ENCODE measurements at places on chromosomes 12 and 14. TPM values are rescaled to one million over a fixed set of nuclear protein-coding genes. Genes with fewer than 3 reads are reported as not detected.

GRCh38 chr12:67437011-67437410 is 167.9 kb downstream of the CAND1 start:
- no peak for DNase-seq

DNA sequence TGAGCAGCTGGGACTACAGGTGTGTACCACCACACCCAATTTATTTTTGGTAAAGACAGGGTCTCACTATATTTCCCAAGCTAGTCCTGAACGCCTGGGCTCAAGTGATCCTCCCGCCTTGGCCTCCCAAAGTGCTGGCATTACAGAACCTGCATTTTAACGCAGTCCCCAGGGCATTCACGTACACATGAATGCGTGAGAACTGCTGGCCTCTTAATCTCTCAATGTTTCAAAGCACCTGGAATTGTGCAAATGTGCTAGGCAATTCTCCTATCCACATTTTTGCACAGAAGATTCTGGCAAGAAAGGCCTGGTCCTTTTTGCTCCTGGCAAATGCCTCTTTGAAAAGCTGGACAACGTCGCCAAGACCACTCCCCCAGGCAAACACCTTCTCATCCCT is 35.2 kb downstream of the TESC start:
- DNase-seq, result no peak

DNA sequence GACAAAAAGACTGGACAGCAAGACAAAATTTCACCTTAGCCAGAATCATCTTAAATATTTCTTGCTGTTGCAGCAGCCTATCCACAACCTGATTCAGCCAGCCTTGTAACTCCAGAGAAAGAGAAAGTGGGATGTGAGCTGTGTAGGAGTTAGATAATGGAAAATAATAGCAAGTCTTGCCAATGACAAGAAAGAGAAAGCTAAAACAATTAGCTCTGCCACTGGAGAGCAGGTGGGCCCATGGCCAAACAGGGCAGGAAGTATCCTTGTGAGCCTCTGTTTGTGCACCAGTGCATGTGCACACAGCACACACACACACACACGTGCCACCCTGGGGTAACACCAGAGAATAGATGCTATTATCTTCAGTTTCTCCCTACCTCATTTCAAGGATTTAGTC is 106.0 kb upstream of the CCDC196 start:
- no peak for DNase-seq

DNA sequence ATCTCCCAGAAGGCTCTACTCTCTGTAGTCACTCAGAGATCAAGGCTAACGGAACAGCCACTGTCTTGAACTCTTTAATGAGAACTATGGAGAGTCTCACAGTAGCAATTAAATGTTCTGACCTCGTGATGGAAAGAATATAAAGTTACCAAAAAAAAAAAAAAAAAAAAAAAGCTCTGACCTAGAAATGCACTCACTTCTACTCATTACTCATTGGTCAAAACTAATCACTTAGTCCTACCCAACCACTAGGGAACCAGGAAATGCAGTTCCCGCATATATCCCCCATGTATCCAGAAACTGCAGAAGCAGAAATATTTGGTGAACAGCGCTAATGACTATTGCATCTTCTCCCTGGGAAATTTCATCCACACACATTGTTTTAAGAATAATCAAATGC is 29.5 kb upstream of the C12orf76 start:
- DNase-seq, result no peak

- no peak for DNase-seq
These were observed 17.5 kb upstream of the KRT80 start for GRCh38 chr12:52209321-52209720.

- DNase-seq, result no peak
These were observed 35.2 kb upstream of the RIC8B start for GRCh38 chr12:106739318-106739717.

GRCh38 chr12:6550294-6551062 is 5.4 kb downstream of the IFFO1 start:
- DNase-seq, result peak; percentile 47

- DNase-seq, result no peak
These were observed 575.0 kb downstream of the PRKD1 start for GRCh38 chr14:29352706-29353080.

GRCh38 chr12:58463051-58463450 is 457.3 kb downstream of the LRIG3 start:
- no peak for DNase-seq

GRCh38 chr14:89365061-89365801 is 51.8 kb downstream of the FOXN3 start:
- no peak for DNase-seq

- no peak for DNase-seq
These were observed 54.5 kb upstream of the MMP17 start for GRCh38 chr12:131773582-131774221.

GRCh38 chr12:40907115-40907527 is 214.9 kb downstream of the CNTN1 start:
- DNase-seq, result no peak

DNA sequence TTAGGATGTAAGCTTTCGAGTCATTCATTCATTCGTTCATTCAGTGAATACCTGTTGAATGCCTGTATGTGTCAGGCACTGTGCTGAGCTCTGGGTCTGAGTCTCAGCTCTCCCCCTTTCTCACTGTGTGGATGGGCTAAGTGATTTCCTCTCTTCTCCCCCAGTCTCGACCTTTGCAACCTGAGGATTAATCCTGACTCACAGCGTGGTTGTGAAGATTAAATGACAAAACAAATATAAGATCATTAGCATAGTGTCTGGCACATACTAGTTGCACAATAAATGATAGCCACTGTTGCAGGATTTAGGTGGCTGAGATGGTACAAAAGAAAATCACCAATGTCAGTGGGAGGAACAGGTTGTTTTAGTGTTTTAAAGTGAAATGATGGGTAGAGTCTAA is 136.7 kb downstream of the GPR135 start:
- DNase-seq, result no peak

- no peak for DNase-seq
These were observed 520 bp downstream of the CSRP2 start for GRCh38 chr12:76878099-76878898.

DNA sequence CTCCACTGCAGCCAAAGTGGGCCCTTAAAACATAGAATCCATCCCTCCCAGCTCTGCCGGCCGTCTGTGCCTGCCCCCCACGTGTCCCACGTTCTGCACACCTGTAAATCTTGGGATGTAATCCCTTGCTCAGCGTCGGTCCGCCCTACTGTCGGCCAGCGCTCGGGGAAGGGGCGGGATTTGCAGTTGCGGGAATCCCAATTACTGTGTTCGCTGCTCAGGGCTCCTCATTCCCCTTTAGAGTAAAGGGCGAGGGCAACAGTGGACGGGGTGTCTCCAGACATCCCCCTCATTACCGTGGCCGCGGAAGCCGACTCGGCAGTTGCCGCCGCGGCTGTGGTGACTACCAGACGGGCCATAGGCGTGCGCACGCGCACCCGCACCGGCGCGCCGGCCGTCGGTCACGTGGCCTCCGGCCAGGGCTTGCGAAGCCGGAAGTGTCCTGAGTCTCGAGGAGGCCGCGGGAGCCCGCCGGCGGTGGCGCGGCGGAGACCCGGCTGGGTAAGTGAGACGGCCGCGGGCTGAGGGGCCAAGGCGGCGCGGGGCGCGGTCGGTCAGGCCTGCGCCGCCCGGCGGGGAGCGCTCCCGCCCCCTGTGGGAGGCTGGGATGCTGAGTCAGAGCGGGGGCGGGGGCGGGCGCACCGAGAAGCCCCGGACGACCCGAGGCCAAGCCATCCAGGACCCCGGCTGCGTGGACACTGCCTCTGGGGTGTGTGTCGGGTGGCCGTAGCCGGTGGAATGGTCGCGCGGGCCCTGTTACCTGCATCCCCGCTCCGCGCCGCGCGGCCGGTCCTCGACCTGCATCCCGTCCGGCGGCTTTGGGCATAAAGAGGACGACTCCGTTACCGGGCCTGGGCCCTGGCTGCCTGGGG is at the start of gene TBK1:
TSS of gene TBK1 (plus strand) at position 434 of the 872 bp plus-strand sequence. CDS start 3,751 bp downstream, outside the sequence.
- peak; percentile 91 for DNase-seq

DNA sequence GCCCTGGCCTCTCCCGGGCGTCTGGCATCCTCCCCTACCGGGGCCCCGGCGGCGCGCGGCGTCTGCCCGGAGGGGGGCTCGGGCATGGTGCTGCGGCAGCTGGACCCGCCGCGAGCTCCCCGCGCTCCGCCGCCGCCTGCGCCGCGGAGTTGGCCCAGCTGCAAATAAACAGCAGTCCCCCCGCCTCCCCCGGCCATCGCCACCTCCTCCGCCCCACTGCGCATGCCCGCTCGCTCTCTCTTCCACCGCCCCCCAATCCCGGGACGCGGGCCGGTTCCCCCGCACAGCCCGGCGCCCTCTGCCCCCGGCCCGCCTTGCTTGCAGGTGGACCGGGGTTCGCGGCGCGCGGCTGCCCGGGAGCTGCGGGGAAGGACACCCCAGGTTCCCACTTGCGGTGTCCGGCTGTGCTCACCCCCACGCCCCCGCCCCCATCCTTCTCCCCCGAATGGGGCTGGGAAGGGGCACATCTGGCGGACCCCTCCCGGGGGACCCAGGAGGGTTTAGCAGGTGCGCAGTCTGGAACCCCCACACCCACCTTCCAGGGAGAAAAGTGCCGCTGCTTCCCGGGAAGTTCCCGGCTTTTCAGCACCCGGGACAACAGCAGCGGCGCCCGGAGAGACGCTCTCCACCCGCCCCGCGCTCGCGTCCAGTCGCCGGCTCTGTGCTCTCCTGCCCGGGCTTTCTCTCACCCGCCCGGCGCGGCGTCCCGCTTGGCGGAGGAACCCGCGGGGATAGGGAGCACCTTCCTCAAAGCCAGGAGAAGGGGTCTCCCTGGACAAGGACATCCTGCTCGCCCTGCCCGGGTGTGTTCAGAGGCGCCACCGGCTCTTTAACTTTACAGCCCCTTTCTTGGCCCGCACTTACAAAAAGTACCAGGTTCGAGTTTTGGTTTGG is at the start of gene TMTC1:
TSS of gene TMTC1 (minus strand) at position 170 of the 894 bp plus-strand sequence. CDS start 191 bp downstream, outside the sequence.
- peak; percentile 90 for DNase-seq

DNA sequence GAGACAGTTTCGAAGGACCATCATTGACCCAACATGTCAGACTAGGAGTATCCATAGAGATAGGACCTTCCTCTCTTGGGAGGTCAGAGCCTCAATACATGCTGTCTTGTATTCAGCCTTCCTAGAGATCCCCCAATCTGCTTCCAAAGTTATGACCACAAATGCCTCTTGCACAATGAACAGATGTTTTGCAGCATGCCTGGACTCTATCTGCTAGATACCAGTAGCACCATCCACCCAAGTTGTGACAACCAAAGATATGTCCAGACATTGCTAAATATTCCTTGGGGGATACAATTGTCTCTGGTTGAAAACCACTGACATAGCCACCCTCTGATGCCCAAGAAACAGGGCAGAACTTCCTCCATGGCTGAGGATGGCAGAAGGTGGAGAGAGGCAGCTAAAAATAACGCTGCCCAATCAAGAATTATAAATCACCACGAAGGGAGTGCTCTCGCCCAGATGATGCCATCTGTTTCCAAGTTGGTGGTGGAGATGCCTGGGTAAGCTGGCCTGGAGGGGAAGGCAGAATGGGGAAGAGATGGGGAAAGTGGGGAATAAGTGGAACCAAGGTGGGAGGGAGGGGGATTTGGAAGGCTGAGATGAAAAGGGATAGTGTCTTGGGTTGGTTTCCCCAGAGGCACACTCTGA is 42.9 kb upstream of the NOS1 start:
- DNase-seq, result no peak

- no peak for DNase-seq
These were observed 1104.1 kb upstream of the TMEM132C start for GRCh38 chr12:127162902-127163301.

The ZDHHC22 gene
- not detected for total RNA-seq

The CLEC9A gene
- total RNA-seq, result not detected

The DBX2 gene
- total RNA-seq, result 0.14 TPM

The OTUB2 gene
- total RNA-seq, result 0.27 TPM

The LMNTD1 gene
- total RNA-seq, result not detected

The IL25 gene
- not detected for total RNA-seq

The NUP107 gene
- 18.7 TPM for total RNA-seq

The ASB2 gene
- total RNA-seq, result 251 TPM

The CDH24 gene
- total RNA-seq, result 2.1 TPM
